ENCODE measurements at places on chromosomes 16 and 17. TPM values are rescaled to one million over a fixed set of nuclear protein-coding genes. Genes with fewer than 3 reads are reported as not detected.

- DNase-seq, result peak; percentile 83
Measured at GRCh38 chr16:15879255-15879811, 9.1 kb downstream of the CEP20 start.

- peak; percentile 53 for DNase-seq
Measured at GRCh38 chr17:82767041-82767754, 15.3 kb downstream of the TBCD start.

The PITPNM3 gene
- 6.0 TPM for total RNA-seq

DNA sequence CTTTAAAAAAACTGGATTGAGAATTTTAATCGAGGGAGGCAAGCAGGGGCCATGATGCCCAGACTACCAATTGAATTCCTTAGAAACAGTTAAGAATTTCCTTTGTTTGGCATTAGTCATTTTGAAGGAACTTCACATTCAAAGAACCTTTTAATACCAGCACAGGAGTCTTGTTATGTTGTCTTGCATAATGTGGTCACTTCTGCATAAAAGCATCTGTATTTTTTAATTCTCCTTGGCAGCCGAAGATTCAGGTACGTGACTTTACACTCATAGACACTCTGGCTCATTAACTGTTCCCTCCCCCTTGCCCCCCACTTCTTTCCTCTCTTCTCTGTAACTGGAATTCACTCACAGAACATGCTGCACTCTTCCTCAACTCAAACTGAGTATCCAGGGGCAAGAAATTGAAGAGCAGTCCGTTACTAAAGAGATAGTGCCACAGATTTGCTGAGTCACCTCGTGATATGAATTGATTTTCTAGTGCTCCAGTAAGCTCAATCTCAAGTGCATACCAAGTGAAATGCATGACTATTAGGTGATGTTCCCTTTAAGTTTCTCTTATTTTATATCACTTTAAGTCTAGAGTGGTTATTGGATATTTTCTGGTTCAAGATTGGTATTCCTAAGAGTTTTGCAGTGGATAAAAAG lies 572.2 kb upstream of the SOX9 start:
- DNase-seq, result no peak

All from SJSA1 (cell line).